ENCODE measurements at places on chromosomes 3 and 15.

GRCh38 chr3:58037141-58037910, 29.1 kb downstream of the FLNB start:
- no peak overlapping the region for H3K27ac ChIP-seq
- H3K4me1 ChIP-seq, result no peaks in the 10 kb centered on the region
- no peak overlapping the region for H3K4me3 ChIP-seq
- no peak for DNase-seq

GRCh38 chr3:102018551-102018950, 169.2 kb downstream of the NFKBIZ start:
- H3K4me3 ChIP-seq, result no peak overlapping the region
- H3K27ac ChIP-seq, result no peak overlapping the region
- no peaks in the 10 kb centered on the region for H3K36me3 ChIP-seq

- H3K27me3 ChIP-seq, result peaks cover 95% of the 10 kb centered on the region
- no peaks in the 10 kb centered on the region for H3K36me3 ChIP-seq
- peaks cover 9% of the 10 kb centered on the region for H3K4me1 ChIP-seq
- H3K4me3 ChIP-seq, result no peak overlapping the region
- DNase-seq, result peak; percentile 53
Measured at GRCh38 chr3:147360646-147361453, 45.5 kb downstream of the ZIC4 start.

DNA sequence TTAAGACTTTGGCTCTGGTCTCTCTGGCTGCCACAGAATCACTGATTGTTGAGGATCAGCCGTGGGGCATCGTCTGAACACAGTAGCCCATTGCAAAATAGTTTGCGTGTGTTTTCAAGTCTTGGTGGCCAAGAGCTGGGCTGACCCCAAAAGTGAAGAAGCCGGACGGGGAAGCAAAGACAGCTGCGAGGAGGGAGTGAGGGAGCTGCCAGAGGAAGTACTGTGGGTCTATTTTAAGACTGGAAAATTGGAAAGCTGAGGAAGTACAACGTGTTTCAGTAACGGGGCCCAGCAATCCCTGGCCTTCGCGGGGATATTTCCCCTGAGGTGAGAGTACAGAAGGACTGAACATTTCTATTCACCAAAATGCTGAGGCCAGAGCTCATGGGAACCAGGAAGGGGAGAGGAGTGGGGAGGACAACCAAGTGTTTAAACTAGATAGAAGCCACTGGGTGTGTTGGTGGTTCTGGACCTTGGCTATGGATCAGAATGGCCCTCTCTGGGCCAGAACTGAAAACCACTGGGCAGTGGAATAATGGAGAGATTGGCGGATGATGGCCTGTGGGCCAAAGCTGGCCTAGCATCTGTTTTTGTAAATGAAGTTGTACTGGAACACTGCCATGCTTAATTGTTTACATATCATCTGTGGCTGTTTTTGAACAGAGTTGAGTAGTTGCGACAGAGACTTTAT, 34.1 kb upstream of the LIMD1 start:
- DNase-seq, result no peak
- no peaks in the 10 kb centered on the region for H3K36me3 ChIP-seq
- H3K27ac ChIP-seq, result no peak overlapping the region
- H3K4me1 ChIP-seq, result no peaks in the 10 kb centered on the region
- no peaks in the 10 kb centered on the region for H3K27me3 ChIP-seq
